Effector CD4-positive, alpha-beta T cell (primary cell): ENCODE measurements at places on chromosomes 4 and X.

DNA sequence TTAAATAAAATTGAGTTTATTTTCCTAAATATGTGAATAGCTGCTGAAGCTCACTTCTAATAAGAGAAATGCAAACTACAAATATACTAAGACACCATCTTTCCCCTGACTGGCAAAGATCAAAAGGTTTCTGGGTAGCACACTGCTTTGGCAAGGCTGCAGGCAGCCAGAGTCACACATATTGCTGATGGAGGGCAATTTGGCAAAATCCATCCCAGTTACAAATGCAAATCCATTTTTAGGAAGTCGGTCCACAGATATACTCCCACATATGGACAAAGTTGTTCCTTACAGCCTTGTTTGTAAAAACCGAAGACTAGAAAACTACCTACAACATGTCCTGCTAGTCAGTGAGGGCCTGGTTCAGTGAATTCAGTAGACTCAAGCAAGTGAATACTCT lies 12.4 kb downstream of the USP46 start:
- DNase-seq: no peak

- no peak for DNase-seq
These were observed 118.2 kb upstream of the STX18 start for GRCh38 chr4:4659871-4660651.

DNA sequence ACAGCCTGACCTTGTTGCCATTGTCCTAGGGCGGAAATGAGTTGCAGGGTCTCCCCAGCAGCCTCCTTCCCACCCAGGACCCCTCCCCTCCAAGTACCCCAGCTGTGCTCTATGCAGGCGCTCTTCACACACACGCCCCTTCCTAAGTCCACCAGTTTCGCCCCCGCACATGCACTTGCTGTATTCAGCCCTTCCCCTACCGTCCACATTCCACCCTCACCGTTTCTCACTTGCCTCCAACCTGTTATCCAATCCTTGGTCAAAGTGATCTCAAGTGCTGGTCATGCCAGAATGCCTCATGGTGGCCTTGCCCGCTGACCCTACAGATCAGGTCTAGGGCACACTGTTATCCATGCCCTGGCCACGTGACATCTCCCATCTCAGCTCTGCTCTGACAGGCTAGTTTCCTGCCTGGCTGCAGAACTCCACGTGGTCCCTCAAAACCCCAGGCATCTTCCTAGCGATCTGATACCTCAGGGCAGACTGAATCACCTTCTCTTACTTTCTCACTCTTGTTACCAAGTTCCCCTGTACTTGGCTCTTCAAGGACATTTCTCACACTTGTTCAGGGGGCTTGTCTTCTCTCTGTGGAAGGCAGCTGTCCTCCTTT lies 39.7 kb downstream of the NSG1 start:
- no peak for DNase-seq

GRCh38 chr4:141133146-141133998 lies at the start of gene RNF150:
Gene RNF150 (minus strand): TSS chr4:141133469.
- DNase-seq: no peak

DNA sequence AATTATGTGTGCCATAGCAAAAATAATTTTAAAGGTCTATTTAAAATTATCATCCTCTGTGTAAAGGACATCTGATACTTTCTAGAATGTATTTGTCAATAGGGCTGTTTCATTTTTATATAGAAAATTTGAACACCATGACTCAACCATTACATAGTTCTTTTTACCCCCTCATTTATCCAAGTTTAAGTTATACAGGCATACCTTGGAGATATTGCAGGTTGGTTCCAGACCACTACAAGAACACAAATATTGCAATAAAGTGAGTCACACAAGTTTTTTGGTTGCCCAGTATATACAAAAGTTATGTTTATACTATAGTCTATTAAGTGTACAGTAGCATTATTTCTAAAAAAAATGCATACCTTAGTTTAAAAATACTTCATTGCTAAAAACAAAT lies 130.4 kb downstream of the MSL3 start:
- DNase-seq: no peak

DNA sequence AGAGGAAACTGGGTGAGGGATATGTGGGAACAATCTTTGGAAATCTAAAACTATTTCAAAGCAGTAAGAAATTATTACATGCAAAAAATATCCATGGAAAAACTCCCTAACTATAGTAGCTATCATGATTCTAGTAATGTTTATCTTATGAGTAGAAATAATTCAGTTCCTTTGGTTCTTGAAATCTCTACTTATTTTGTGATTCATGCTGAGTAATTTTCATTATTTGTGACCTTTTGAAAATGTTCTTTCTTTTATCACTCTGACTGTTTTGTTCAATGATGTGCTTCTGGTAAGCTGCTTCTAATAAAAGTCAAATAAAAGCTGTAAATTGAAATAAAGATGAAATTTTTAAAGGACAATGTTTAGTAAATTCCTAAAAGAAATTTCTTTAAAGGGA lies 40.4 kb upstream of the MAGEB10 start:
- DNase-seq: no peak

DNA sequence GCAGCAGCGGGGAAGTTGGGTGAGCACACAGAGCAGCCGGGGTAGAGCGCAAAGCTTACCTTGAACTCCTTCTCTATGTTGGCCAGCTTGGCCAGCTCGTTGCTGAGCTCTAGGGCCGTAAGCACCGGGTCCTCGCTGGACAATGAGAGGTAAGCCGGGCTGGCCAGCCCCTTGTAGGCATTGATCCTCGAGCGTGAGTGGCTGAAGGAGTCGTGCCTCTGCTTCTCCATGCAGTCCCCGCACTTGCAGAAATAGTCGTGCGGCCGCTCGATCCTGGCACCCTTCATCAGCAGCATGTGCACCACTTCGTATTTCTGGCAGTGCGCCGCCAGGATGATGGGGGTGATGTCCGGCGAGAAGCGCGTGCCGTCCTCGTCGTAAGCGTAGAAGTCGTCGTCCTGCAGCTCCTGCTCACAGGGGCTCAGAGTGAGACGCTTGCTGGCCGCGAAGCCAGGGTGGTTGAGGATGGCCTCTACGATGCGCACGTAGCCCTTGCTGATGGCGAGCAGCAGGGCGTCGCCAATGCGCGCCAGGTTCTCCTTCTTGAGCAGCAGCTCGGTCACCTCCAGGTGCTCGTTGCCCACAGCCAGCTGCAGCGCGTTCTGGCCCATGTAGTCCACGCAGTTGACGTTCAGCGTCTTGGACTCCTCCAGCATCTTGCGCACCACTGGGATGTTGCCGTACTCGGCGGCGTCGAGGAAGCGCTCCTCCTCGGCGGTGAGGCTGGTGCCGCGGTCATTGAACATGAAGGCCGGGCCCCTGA lies 19.5 kb downstream of the TRPC3 start:
- DNase-seq: no peak

DNA sequence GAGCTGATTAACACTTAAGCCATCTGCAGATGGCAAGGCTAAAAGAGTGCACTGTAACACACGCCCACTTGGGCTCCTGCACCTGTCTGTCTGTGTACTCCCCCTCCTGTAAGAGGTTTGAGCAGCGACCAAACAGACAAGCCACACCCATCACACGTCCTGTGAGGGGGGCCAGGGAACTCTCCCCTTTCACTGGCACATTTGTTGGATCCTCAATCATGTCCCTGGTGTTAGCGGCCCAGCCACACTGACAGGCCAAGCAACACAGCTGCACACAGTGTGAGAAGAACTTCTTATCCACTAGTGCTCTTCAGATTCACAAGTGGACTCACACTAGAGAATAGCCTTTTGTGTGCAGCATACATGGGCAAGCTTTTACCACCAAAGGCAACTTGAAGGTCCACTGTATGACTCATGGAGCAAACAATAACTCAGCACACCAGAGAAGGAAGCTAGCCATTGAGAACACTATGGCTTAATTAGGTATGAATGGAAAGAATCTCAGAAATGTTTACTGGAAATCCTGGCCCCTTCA lies 29.1 kb upstream of the UTP14A start:
- no peak for DNase-seq

- no peak for DNase-seq
These were observed 32.8 kb upstream of the SGMS2 start for GRCh38 chr4:107791902-107792301.

DNA sequence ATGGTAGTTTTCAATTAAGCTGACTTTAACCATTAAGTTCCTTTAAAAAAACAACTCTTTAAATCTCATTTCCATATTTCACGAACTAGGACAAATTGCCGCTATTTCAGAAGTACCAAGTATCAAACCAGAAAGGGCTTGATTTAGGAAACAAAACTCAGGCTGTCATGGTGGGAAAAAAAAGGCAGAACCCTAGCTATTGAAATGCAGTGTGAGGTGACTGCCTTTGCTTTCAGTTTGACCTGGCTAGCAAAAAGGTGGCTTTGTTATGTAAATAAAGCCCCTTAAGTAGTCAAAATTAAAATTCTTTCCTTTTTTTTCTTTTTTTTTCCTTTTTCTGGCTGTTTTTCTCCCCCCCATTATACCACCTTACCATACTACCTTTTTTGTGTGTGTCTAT lies 40.6 kb upstream of the CYP2U1 start:
- DNase-seq: no peak

DNA sequence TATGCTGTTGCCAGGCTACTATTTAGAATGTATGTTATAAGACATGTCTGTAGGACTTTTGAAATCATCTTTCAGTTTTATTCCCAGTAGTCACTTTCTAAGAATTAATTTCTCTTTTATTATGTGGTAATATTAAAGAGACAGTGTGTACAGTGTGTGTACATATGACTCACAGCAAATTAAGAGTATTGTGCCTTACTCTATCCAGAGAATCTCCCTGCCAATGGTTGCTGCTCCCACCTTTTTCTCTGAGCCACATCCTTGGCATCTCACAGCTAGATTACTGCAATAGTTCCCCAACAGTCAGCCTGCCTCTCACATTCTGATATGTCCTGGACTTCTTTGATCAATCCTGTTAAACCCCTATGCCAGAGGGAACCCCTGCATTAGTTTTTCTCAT lies 114.5 kb downstream of the ANXA5 start:
- no peak for DNase-seq

DNA sequence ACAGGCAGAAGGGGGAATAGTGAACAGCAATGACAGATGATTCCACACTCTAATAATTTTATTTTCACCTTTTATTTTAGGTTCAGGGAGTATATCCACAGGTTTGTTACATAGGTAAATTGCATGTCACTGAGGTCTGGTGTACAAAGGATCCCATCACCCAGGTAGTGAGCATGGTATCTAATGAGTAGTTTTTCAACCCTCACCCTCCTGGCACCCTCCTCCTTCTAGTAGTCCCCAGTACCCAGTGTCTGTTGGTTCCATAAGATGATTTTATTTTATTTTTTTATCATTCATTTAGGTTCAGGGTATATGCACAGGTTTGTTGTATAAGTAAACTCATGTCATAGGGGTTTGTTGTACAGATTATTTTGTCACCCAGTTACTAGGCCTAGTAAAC lies 58.6 kb upstream of the UGT8 start:
- no peak for DNase-seq
